ENCODE measurements at places on chromosomes 4 and X.

- DNase-seq = no peak
These were observed 3.5 kb downstream of the CXorf58 start for GRCh38 chrX:23911126-23911835.

GRCh38 chr4:112897543-112897942 is 151.9 kb upstream of the ANK2 start:
- no peak for DNase-seq

GRCh38 chr4:27398631-27399310 is 538.1 kb downstream of the STIM2 start:
- DNase-seq = no peak

- DNase-seq = no peak
These were observed 121.4 kb downstream of the NHS start for GRCh38 chrX:17496407-17496806.

DNA sequence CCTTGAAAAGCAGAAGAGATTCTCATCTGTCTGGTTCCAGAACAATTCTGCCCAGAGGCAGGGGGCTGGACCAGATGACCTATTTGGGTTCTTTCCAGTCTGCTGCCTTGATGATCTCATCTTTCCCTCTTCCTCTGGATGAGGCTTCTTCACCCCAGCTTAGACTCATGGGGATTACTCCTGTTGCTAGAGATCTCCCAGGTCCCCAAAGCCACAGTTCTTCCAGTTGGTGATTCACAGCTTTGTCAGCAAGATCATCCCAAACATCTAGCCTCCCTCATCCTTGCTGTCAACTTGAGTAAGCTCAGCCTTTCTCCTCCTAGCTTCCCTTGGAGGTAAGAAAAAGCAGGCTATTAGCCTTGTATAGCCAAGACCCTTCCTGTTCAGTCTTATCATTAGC is 64.2 kb upstream of the PJA1 start:
- DNase-seq = no peak

DNA sequence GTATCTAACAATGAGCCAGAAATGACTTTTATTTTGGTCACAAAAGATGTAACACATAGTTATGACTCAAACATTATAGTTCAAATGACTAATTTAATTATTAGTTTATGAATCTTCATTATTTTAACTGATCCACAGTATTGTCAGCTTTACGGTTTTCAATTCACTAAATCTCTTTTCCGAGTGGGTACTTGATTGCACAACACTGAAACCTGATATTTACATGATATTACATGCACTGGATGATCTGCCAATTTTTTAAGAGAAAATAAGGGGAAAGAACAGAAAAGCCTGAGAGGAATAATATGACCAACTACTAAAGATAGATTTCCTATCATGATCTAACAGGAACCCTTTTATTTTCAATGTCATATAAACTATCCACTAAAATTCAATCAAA is 1446.0 kb downstream of the FSTL5 start:
- no peak for DNase-seq

- DNase-seq = no peak
These were observed 10.0 kb upstream of the PLK4 start for GRCh38 chr4:127870688-127871087.

GRCh38 chr4:20614816-20615215 is 85.4 kb upstream of the PACRGL start:
- DNase-seq = no peak

DNA sequence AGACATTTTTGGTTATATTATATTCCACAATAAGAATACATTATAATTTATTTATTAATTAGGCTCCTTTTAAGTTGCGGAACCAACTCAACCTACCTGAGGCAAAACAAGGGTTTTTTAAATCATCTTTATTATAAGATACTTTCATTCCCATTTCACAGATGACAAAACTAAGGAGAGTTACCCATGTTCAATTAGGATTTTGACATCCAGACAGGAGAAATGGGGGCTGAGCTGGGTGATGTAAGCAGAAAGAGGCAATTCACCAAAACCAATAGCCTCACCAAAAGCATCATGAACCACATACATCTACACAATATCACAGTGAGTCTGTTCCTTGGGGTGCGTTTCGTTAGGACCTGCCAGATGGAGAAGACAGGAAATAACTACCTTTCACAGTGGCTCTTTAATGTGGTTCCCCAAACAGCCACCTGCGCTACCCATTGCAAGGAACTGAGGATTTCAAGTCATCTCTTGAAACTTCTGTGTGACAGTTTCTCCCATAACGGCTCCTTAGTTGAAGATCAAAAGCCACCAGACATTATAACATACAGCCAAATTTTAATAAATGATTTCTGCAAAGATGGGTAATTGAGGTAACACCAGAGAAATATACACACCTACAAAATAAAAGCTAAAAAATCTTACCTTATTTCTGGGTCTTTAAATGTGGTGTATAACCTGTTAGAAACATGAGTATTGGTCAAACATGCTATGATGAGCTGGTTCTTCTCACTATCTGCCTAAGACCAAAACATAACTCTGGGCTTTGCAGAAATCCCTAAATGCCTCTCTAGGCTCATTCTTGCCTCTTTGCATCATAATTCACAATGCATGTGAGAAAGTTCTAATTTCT is 190.6 kb upstream of the LEF1 start:
- DNase-seq = peak; percentile 20

Data from T-helper 22 cell (primary cell).